ENCODE measurements at places on chromosomes 3 and 15.

DNA sequence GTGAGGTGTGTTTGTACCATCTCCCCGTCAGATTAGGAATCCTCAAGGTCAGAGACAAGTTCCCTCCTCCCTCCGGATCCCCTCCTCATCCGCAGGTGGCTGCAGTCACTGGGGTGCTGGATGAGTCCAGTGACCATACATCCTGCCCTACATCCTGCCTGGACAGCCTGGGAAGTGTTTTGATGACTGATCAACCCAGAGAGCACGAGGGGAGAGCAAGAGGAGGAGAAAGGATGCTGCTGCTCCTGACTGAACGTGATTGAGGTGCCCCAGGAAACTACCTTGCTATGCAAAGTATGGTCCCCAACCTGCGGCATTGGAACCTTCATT lies 65.1 kb downstream of the SLC12A8 start:
- DNase-seq = no peak

DNA sequence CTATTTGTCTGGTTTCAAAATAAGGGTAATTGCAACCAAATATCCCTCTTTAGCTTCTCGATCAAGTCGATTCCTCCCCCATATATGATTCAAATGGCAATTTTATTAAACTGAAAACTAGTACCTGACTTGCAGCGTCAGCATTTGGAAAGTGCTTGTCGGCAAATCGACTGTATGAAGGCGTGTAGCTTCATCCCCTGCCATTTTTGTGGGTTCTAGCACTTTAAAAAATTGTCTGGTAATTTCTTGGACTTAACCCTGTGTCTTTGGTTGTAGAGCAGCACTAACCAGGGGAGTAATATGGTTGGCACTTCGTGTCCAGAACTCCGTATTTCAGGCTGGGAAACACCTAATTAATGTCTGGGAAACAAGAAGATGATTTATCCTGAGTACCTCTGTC lies 573 bp downstream of the MME start:
- DNase-seq = peak; percentile 51

- DNase-seq = no peak
Measured at GRCh38 chr3:38257583-38257982, 8.0 kb upstream of the SLC22A13 start.

DNA sequence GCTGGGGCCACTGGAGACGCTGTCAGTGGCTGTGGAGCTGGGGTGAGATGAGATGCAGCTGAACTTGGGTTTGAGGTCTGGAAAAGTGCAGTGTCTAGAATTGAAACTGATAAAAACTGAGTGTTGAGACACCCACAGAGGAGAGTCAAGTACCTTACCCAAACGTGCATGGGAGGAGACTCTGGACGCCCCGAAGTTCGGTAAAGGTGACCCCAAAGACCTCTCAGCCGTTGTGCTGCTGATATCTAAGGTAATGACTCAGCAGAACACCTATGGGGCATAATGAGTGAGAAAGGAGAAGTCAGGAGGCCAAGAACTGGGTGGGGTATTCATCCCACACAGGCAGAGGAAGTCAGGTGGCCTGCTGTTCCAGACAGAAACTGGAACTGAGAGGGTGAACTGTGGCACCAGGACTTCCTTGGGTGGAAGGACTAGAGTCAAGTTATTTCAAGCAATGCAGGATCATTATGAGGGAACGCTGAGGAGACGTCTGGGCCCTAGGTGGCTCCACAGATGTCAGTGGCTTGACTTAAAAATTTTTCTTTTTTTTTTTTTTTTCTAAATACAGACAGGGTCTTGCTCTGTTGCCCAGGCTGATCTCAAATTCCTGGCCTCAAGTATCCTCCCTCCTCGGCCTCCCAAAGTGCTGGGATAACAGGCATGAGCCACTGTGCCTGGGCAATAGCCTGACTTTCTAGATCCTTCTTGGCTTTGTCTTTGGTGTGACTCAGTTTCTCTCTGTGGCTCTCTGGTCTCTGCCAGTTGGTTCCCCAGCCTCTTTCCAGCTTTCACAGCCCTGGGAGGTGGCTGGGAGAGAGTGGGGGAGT lies 67.6 kb upstream of the GCNT3 start:
- no peak for DNase-seq

DNA sequence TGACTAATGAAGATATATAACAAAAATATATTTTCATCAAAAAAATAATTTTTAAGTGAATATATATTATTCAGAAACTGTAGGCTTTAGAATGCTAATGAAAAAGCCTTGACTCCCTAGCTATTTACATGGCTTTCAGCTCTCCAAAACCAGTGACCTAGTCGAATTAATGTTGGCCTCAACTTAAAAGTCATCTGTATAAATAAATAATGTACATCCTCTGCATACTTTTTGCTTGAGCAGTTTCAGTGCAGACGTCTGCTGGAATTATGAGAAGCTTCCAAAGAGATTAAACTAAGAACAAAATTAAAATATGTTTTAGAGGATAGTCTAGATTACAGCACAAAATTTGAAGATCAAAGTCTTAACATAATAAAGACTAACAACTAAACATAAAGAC lies 520.4 kb upstream of the ALCAM start:
- DNase-seq = peak; percentile 53

- DNase-seq = no peak
Measured at GRCh38 chr15:64068133-64068532, 21.8 kb upstream of the DAPK2 start.

DNA sequence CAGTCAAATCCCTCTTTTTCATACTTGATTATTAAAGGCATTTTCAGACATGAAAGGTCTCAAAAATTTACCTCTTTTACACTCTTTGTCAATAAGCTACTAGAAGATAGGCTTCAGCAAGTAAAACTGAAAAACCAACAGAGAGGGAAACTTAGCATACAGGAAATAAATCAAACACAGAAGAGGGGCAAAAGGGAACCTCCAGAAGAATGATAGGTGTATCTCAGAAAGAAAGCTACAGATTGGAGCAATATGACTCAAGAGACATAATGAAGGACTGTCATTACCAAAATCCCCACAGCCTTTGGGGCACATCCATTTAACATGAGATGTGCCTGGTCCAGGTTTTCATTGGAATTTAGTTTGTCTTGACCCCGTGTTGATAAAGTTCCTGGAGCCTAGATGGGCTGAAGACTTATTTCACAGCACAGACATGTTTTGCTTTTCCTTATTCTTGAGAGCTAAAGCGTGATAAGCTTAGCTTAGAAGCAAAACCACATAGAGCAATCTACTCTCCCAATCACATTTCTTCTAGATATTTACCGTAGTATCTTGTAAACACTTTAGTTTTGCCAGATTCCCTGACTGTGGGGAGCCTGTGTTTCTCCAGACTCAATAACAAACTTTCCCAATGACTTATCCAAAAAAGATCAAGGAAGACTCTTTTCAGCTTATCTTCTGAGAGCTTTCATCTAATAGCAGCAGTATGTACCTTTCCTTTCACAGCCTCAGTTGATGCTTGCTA lies 11.7 kb downstream of the LRRFIP2 start:
- DNase-seq = no peak

- no peak for DNase-seq
Measured at GRCh38 chr3:116441652-116442051, 3.6 kb downstream of the LSAMP start.

DNA sequence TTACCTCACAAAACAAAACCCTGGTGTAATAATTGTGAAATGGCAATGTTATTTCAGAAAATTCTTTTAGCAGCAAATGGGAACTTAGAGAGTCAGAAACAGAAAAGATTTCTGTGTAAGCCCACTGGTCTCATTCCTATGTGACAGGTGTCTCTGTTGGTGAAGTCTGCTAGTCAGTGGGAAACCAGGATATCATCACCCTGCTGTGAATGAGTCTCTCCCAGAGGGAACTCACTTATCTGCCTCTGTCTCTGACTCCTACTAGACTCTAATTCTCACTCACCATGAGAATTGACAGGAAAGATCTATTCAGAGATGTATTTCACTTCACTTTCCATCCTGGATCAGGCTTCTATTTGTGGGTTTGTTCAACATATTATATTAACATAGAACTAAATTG lies 266.0 kb downstream of the EPHA3 start:
- no peak for DNase-seq

DNA sequence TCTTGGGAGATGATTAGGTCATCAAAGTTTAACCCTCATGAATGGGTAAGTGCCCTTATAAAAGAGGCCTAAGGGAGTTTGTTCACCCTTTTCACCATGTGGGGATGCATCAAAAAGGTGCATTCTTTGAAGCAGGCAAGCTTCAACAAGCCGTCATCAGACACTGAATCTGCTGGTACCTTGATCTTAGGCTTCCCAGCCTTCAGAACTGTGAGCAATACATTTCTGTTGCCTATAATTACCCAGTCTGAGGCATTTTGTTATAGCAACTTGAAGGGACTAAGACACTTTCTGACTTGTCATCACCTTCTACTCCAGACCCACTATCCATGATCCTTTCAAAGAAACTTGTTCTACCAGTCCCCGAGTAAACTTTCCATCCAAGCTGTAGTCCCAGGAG lies 44.6 kb upstream of the LRRC58 start:
- DNase-seq = no peak

GRCh38 chr3:39361252-39361927 lies 21.8 kb upstream of the SLC25A38 start:
- no peak for DNase-seq

- peak; percentile 50 for DNase-seq
Measured at GRCh38 chr15:68599560-68600071, 20.8 kb downstream of the CORO2B start.

- no peak for DNase-seq
Measured at GRCh38 chr15:65389226-65389625, 11.4 kb upstream of the IGDCC3 start.

GRCh38 chr3:62873761-62874710 lies 1.2 kb downstream of the CADPS start:
- no peak for DNase-seq

GRCh38 chr3:117063930-117064329 lies 354.4 kb downstream of the TUSC7 start:
- DNase-seq = peak; percentile 47

DNA sequence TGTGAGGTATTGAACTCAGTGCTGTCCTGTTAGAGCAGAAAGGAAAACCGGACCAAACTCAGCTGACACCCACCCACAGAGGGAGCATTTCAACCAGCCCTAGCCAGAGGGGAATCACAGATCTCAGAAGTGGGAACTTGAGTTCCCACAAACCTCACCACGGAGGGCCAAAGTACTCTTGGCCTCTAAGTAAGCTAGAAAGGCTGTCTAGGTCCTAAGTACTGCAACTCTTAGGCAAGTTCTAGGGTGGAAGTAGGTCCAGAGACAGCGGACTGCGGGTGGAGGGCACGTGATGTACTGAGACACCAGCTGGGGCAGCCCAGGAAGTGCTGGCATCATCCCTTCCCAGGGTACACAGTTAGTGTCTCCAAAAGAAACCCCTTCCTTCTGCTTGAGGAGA lies 34.1 kb downstream of the EOMES start:
- DNase-seq = no peak

- DNase-seq = no peak
Measured at GRCh38 chr3:158111861-158112260, 2.0 kb downstream of the RSRC1 start.

DNA sequence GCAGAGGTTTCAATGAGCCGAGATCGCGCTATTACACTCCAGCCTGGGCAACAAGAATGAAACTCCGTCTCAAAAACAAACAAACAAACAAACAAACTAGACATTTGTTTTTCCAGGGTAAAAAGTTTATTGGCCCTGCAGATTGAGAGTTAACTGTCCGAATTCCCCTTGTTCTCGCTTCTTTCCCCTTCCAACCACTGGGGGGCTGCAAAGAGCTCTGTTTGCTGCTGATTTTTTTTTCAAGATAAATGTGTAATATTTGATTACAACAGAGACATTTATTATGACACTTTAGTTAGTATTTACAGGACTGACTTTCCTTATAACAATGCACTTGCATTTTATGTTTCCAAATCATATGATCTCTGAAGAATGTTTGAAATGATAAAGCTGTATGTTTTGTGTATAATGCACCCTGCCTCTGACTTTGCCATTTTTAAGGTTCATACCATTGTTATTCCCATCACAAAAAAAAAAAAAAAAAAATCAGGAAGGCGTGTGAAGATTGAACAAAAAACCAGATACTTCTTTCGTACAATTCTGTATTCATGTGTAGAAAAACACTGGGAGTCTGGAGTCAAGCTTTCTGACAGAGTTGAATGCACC lies 2.8 kb downstream of the CLSTN2 start:
- peak; percentile 58 for DNase-seq

- no peak for DNase-seq
Measured at GRCh38 chr3:30302027-30302426, 304.4 kb upstream of the TGFBR2 start.
